ENCODE measurements at places on chromosomes 2 and 18.

DNA sequence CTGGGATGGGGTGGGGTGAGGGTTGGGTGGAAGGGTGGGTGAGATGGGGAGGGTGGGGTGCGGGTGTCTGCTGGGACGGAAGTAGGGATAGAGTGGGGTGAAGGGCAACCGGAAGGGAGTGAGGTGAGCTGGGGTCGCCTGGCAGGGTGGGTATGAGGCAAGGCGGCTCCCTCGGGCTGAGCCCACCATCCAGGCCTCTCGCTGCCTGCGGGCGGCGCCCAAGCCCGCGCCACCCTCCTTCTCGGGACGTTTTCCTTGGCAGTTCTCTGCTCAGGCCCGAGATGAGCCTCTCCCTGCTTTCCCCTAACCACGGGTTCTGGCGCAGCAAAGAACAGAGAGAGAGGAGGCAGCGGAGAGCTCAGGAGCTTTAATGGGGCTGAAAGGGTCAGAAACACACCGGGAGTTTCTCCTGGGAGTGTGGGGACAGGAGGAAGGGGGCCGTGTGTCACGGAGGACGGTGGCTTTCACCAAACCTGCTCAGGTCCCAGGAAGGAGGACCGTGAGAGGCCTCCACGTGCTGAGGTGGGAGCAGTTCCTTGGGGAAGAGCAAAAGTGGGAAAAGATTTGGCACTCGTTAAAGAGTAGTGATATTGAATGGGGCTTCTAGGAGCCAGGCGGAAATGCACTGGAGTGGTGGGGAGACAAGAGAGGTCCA, 4.1 kb downstream of the FEV start:
- DNase-seq: no peak

DNA sequence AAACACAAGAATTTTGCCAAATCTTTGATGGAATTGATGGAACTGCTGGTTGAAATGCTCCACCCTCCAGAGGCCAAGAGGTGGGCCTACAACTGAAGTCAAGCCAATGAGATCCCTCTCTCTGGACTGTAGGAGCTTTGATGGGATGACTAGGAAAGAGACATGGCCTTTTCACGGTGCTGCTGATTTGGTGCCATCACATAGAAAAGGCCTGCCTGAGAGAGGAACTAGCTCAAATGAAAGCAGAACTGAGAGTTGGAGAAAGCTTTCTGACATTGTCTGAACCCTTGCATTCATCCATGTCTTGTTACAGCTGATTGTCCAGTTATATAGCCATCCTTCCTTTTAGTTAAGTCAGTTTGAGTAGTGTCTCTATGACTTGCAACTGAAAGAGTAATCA, 283.8 kb upstream of the LYPD1 start:
- DNase-seq: no peak

DNA sequence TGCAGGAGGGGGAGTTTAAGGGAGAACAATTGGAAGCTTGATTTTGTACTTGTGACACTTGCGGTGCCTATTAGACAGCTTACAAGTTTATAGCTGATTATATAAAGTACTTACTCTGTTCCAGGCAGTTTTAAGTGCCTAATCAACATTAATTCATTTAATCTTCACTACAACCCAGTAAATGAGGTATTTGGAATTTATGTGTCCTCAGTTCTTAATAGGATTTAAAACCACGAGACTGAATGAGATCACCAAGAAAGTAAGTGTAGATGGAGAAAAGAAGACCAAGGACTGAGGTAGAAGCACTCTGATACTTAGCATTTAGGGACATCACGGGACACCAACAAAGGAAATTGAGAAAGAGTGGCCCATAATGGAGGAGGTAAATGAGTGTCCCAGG, 49.8 kb downstream of the ZC3H15 start:
- DNase-seq: no peak

DNA sequence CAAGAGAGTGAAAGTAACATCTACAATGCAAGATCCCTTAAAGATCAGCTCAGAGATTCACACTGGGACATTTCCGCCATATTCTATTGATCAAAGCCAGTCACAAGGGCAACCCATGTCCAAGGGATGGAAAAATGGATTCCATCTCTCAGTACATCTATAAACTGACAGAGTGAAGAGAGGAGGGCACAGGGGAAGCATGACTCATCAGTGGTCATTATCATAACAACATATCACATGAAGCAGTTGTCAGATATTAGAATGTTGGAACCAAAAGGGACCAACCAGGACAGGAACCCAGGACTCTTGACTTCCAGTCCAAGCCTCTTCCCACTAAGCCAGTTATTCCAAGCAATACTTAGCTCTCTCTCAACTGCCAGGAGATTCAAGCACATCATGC, 54.9 kb upstream of the IGFBP2 start:
- DNase-seq: no peak

DNA sequence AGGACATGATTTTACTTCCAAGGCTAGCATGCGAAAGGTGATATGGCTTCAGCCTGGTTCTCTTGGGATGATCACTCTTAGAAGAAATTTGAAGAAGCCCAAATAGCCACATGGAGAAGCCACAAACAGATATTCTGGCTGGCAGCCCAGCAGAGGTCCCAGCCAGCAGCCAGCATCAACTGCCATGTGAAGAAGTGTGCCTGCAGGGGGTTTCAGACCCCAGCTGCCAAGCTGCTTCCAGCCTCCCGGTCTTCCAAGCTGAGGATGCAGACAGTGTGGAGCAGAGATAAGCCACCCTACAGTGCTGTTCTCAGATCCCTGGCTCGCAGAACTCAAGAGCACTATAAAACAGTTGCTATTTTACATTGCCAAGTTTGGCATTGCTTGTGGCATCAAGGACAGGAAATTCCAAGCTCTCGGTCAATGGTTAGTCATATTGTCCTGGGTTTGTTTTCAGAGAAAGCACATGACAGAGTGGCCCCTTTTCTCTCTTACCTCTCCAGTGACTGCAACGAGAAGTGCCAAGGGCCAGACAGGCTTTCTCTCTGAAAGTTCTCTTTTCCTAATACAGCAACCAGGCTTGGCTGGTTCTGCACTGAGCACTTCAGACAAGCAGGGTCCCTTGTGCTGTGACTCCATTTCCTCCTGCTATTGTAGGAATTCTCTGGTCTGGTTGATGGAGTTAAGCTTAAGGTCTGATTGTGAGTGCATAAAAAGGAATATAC, 223.7 kb downstream of the ANKRD30B start:
- DNase-seq: no peak

DNA sequence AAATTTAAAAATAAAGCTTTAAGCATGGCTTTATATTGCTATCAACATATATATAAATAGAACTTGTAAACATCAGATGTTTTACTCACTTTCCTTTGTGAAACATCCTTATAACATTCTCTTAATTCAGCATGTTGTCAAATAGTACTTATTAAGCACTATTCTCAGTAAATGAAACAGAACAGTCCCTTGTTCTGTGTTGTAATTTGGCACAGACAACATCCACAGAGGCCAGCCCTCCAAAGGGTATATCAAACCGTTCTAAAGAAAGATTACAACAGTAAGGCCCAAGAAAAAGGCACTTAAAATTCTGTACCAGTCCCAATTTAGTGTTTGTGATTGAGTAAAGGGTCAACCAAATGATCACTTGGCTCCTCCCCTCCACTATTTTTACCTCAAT, 46.0 kb downstream of the GAREM1 start:
- no peak for DNase-seq

- DNase-seq: no peak
Observed at GRCh38 chr2:27255660-27256059, 7.2 kb downstream of the SLC30A3 start.

GRCh38 chr2:157181234-157181633, 76.3 kb upstream of the GALNT5 start:
- DNase-seq: no peak

GRCh38 chr2:7102826-7103225, 185.6 kb downstream of the RNF144A start:
- no peak for DNase-seq

DNA sequence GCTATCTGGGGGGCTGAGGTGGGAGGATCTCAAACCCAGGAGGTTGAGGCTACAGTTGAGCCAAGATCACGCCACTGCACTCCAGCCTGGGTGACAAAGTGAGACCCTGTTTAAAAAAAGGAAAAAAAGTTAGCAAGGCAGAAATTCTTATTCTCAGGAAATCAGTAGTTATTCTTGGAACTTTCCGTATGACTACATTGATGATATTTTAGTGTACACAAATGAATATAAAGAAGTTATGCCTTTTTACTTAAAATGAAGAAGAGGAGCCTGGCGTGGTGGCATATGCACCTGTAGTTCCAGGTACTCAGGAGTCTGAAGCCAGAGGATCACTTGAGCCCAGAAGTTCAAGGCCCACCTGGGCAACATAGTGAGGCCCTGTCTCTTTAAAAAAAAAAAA, 7.4 kb downstream of the SPDYA start:
- DNase-seq: no peak

- DNase-seq: no peak
Observed at GRCh38 chr2:41321351-41321750, 726.5 kb upstream of the PKDCC start.

DNA sequence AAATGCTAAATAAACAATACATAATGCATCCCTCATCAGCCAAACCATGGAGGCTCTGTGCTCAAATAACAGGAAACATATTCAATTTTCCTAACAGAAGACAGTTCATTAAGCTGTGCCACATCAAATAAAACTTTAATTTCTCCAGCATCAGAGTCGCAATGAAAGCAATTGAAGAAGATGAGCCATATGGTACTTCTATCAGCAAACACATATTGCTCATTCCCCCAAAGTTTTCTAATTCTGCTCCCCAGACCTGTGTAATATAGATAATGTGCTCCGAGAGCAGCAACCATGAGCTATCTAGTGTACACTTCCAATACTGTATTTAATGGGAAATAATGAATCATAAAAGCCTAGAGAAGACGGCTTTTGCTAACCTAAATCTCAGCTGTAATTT, 263.2 kb downstream of the MEIS1 start:
- DNase-seq: no peak

DNA sequence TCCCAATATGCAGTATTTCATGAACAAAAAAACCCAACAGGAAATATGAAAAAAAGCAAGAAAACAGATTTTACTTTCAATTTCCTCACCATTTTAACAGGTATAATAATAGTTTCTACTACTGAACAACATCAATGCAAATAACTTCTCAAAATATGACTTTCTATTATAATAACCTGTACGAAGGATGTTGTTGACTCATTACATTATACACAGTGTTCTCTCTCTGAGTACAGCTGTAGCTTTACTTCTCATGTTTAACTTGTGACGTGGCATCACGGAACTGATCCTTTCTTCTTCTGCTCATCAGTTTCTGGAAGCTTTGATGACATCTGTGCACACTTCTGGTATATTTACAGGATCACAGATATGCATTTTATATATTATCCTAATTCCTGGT, 40.0 kb downstream of the FAM228A start:
- DNase-seq: no peak

DNA sequence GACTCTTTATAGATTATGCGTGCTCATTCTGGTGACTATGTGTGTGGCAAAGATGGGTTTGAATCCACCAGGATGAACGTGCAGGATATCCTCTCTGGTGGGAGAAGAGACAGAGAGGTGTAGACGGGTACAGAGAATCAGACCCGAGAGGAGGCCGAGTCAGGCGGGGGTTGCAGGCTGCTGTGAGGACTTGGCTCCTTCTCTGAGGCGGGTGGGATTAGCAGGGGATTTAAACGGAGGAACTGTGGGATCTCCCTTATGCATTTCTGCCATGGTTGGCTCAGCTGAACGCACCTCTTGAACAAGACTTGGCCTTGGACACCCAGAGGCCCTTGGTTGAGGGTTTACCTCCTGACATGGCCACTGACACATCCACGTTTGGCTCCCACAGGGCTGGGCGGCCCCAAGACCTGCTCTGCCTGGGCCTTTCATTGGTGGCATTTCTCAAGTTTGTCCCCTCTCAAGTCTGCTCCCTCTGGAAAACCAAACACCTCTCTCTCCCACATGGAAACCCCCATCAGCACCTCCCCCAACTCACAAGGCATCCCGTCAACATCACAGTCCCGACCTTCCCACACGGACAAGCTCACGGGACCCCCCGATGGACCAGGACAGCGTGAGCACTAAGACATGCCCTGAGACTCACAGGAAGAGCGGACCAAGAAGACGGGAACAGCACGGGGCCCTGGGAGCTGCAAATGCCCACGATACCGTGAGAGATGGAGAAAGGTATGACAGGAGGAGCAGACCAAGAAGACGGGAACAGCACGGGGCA, 158.3 kb downstream of the RTP5 start:
- DNase-seq: no peak

GRCh38 chr2:101775636-101776035, 78.1 kb downstream of the MAP4K4 start:
- DNase-seq: no peak

GRCh38 chr18:65411061-65411460, 339.8 kb upstream of the CDH7 start:
- no peak for DNase-seq

GRCh38 chr18:40939656-40940515, 1015.1 kb upstream of the PIK3C3 start:
- no peak for DNase-seq

GRCh38 chr2:202023904-202024266, 9.8 kb upstream of the FZD7 start:
- DNase-seq: no peak

DNA sequence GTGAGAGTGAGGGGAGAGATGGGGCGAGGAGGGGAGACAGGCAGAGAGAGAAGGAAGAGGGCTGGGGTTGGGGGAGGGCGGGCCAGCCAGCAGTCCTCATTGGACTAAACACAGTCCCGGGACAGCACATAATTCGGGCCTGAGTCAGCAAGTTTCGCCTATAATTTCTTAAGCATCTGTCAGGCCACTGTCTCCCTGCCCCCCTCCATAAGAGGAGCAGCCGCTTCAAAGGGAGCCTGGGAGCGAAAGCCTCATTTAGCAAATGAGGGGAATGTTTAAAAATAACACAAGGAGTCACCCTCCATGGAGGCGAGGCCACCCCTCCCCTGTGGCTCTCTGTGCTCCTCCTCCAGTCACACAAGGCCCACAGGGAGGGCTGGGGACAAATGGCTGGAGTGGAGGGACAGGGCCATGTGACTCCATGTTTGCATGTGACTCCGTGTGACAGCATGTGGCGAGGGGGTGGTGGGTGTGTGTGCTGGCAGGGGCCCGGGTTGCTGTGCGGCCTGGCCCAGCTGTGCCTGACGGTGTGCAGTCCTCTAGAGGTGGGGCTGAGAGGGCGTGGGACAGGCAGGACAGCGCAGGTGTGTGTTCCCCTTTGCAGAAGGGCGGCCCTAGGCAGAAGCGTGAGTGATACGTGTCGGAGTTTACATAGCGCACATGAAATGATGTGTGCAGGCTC, 162.4 kb downstream of the CELF4 start:
- DNase-seq: no peak

DNA sequence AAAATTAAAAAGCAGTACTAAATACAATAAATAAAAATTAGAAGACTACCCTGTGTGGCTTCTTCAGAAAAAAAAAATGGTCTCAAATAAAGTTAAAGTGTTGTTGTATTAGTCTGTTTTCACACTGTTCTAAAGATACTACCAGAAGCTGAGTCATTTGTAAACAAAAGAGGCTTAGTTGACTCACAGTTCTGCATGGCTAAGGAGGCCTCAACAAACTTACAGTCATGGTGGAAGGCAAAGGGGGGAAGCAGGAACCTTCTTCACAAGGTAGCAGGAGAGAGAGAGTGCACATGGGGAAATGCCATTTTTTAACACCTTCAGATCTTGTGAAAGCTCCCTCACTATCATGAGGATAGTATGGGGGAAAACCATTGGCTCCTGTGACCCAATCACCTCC, 612.8 kb downstream of the RNF144A start:
- DNase-seq: no peak
